ENCODE measurements at places on chromosomes 2 and 18.

- no peak for DNase-seq
Measured at GRCh38 chr2:172922306-172922705, 153.3 kb upstream of the MAP3K20 start.

GRCh38 chr2:217822296-217823252 is 180.2 kb downstream of the TNS1 start:
- no peak for DNase-seq

DNA sequence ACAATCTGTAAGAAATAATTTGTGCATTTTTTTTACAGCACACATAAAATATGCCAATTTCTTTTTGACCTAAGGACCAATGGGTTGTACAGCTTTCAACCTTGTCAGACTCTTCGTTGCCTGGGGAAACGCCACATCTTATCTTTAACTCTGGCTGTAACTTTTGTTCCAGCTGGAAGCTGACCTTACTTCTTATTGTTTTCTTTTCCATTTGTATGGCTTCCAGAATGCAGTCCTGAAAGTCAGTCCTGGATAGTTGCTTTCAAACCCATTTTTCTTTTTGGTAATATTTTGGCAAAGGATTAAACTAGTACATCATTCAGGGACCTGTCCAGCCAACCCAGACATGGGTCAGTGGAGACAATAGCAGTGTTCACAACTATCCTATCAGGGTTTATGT is 686.5 kb upstream of the CDH2 start:
- no peak for DNase-seq

DNA sequence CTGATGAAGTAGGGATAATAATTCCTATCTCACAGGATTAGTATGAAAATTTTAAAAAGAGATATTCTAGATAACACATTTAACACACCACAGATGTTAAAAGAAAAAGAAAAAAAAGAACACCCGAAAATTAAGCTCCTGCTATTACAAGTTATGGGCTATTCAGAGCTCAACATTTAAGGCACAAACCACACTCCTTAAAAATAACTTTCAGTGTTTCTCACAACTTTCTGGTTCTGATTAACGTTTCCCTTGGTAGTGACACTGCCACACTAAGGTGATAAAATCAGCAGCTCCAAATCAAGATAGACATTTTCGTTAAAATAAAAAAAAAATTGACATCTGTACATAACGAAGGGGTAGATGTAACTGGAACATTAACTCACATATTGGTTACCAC is 26.9 kb downstream of the ACVR1C start:
- DNase-seq: no peak

DNA sequence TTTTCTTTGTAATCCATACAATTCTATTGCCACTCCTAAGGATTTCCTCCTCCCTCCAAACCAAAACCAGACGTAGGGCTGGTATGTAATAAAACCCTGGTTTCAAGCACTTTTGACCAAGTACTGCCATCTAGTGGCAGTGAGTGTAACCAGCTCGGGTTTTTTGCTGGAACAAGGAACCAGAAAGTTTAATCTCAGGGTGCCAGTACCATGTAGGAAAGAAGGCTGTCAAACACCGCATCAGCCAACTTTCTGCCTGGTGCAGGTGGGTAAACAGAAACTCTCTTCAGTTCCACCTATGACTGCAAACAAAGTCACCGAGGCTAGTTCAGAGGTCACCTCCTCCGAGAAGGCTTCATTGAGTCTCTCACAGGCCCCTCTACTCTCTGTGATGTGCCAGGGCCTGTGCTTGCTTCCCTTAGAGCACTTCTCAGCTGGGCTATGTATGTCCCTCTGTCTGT is 10.2 kb upstream of the THNSL2 start:
- DNase-seq: peak; percentile 64

DNA sequence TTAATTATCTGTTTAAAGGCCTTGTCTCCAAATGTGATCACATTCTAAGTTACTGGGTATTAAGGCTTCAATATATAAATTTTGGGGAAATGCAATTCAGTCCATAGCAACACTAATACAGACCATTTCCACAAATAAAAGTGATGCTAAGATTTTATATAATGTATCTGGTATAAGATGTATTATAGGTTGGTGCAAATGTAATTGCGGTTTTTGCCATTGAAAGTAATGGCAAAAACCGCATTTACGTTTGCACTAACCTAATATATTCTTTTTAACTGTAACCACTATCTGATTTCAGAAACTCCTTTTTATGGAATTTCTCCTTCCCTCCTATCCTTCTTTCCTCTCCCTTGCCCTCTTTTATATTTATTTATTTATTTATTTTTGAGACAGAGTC is 1020.6 kb downstream of the BCL11A start:
- no peak for DNase-seq

GRCh38 chr2:95046371-95047112 is 21.0 kb downstream of the MAL start:
- DNase-seq: no peak

DNA sequence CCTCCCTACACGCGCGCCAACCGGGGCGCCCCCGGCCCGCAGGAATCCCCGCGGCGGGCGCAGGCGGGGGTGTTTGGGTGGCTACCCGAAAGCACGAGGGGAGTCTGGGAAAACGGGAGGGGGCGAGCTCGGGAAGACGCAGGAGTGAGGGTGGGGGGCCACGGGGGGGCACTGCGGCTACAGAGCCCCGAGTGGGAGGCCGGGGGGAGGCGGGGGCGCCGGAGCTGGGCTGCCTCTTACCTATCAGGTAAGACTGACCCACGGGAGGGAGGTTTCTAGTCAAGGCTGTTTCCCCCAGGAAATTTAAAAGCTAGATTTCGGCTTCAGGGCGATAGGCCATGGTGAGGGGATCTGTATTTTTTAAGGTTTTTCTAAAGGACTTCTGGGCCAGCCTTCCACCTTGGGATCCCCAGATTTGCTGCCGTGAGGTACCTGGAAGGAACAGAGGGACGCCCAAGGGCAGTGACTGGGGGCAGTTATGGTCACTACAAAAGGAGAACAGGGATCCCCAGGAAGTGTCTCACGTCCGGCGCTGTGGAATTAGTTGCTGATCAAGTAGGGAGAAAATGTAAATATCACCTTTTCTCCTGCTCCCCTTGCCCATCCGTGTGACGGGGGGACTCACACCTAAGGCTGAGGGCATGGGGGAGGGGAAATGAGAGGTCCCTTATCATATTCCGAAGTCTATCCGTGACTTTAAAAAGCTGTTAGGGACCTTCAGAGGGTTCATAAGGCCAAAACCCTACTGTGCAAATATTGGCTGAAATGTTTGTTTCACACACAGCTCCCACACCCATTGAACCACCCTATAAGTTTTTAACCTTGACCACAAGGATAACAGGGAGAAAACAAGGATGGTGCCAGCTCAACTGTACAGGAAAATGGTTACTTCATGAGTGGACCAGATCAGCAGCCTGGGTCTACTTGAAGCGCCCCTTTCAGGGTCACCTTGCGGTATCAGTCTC is 638 bp upstream of the IRS1 start:
- no peak for DNase-seq

GRCh38 chr2:209094221-209094620 is 329.6 kb upstream of the MAP2 start:
- DNase-seq: no peak

DNA sequence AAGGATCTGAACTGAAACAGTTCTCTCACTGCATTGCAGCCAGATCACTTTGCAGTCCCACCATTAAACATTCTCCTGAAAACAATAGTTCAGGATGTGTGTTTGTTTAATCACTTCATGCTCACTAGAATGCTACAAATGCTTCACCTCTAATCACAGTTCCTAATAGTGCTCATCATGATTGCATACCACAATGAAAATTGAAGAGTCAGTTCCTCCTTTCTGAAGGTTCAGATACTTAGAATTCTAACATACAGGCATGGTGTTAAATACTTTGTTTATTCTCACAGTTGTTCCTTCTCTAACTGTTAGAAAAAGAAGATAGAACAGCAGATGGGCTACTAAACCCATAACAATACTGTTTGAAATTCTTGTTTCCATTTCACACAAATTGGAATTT is 622.3 kb upstream of the ACVR2A start:
- DNase-seq: no peak

DNA sequence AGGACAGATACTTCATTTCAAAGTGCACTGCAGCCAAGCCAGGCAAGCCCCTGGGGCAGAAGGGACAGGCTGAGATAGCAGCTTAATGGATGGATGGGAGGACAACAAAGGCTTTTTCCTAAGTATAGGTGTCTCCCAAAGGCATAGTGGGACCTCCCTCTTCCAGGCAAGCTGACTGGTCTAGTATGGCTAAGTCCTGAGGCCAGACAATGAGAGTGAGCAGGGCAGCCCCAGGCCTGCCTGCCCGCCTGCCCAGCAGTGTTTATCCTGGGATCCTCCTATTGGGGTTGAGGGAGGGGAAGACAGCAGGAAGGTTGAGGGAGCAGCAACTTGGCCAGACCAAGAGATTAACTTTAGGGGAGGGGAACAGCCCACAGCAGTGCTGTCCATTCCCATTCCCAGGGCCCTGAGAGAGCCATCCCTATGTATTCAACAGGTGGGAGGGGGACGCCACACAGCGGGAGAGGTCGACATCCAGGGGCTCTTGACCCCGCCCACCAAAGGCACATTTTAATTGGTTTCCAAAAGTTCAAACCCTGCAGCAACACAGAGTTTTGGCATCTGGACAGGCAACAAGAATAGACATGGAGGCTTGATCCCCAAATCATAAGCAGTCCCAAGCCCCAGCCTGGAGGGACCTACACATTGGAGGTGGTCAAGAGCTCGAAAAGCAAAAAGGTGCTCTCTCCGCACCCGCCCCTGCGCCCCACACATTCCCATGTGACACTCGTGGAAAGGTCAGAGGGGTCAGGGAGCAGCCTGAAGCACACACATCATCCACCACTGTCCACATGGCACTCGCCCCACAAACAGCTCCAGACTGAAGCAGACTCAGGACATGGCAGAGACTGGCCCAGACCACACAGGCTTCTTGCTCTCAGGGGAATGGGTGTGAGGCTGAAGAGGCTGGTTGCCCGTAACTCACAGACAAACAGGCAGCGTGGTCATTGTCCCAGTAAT is 2.9 kb upstream of the SFXN5 start:
- DNase-seq: no peak

- DNase-seq: no peak
Measured at GRCh38 chr2:186683341-186683740, 10.5 kb upstream of the FAM171B start.

- no peak for DNase-seq
Measured at GRCh38 chr2:130884503-130884902, 47.8 kb downstream of the ARHGEF4 start.

DNA sequence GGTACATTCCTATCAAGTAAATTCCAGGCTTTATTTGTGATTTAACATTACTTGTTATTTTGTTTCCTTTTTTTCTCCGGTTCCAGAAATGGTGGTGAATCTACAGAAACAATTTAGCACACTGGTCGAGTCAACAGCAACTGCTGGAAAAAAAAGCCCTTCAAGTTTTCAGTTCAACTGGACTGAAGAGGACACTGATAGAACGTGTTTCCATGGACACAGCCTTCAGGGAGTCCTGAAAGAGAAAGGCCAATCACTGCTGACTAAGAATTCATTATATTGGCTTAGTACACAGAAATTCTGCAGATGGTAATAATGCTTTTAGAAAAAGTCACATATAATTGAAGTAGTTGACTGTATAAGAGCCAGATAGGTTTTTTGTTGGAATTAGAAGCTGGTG is 32.0 kb upstream of the GRHL1 start:
- no peak for DNase-seq

DNA sequence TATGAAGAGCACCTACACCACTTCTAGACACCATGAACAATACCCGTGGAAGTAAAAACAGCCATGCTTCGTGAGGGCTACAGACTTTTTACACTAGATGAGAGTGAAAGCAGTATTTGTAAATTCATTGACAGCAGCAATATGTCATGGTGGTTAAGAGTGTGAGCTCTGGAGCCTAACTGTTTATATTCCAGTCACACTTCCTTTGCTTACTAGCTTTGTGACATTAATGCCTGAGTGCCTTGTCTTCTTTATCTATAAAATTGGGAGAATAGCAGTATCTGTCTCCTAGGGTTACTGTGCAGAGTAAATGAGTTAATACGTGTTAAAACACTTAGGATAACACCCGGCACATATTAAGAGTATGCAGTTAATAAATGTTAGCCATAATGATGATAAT is 33.8 kb upstream of the RPRM start:
- no peak for DNase-seq

DNA sequence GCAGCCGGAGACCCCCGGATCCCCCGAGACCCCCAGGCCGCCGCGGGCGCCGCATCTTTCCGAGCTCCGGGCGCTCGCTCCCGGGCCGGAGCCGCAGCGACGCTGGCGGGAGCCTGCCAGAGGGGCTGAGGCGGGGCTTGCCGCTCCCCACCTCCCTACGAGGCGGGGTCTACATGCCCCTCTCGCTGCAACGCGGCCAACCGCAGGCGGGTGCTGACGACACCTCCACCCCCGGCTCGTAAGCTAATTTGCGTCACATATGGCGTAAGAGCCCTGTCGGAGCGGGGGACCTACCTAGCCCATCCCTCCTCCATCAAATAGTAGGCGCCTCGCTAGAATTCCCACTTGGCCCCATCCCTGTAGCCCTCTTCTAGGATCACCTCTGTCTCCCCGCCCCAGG is at the start of gene PTPRN:
Gene PTPRN (minus strand): TSS at position 124 of the 400 bp plus-strand sequence. CDS start 69 bp downstream, at position 55.
- no peak for DNase-seq

- no peak for DNase-seq
Measured at GRCh38 chr2:37154785-37155184, 2.0 kb downstream of the EIF2AK2 start.

DNA sequence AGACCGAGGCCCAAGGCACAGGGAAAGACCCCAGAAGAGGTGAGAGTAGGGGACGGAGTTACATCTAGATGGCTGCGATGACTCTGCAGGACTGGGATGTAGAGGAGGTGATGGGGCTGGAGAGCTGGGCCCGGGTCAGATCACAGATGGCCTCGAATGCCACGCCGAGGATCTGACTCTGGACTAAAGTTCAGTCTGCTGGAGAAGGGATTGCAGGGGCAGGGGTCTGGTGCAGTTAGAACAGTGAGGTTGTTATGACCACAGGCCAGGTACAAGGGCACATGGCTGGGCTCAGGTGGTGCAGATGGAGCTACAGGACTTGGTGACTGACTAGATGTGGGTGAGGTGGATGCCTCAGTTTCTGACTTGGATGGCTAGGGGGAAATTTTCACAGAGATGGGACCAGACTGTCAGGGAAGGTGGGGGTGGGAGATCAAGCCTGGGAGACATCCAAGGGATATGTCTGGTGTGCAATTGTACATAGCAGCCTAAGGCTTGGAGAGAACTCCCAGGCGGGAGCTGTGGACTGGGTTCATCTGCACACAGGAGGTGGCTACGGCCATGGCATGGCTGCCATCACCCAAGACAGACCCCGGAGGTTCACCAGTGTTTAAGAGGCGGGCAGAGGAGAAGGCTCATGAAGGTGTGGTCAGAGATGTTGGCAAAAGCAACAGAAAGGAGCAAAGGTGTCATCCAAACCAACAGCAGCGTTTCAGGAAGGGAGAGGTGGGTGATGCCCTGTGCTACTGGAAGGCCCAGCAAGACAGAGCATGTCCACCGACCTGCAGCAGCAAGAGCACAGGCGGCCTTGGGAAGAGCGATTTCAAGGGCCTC is 66.9 kb downstream of the CIB4 start:
- DNase-seq: no peak

Measured in CD4-positive, alpha-beta T cell treated with Interleukin-21 for 1 hour (primary cell).